ENCODE measurements at places on chromosomes 16 and 17.

DNA sequence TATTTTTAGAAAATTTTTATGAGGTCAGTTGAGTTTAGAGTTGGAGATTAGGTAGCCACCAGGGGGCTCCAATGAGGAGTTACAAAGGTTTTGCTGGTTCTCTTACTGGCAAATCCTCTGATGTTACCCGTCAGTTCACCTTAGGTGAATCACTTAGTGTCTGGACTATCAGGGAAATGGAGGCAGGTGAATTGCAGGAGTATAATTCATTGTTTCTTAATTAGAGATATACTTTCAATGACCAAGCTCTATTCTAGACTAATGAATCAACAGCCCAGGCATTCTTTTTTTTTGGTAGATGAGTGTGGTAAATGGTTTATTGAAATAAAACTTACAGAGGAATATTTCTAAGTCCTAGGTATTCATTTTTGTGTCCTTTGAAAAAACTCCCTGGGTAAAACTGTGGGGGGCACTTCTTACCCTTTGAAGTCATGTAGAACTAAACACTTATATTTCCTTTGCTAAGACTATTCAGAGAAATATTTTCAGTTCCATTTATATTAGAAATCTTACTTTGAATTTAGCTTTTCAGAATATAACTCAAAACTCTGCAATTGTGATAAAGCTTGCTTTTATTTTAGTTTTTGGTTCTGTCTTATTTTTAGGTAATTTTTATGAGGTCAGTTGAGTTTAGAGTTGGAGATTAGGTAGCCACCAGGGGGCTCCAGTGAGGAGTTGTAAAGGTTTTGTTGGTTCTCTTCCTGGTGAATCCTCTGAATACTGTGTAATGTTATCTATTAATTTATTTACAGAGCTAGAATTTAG, 17.7 kb downstream of the PSMD11 start:
- peak; percentile 65 for ATAC-seq

- ATAC-seq, result peak; percentile 86
Observed at GRCh38 chr17:28549236-28550132, 2.9 kb downstream of the UNC119 start.

GRCh38 chr17:55265311-55266021, 706 bp downstream of the HLF start:
- ATAC-seq, result no peak

DNA sequence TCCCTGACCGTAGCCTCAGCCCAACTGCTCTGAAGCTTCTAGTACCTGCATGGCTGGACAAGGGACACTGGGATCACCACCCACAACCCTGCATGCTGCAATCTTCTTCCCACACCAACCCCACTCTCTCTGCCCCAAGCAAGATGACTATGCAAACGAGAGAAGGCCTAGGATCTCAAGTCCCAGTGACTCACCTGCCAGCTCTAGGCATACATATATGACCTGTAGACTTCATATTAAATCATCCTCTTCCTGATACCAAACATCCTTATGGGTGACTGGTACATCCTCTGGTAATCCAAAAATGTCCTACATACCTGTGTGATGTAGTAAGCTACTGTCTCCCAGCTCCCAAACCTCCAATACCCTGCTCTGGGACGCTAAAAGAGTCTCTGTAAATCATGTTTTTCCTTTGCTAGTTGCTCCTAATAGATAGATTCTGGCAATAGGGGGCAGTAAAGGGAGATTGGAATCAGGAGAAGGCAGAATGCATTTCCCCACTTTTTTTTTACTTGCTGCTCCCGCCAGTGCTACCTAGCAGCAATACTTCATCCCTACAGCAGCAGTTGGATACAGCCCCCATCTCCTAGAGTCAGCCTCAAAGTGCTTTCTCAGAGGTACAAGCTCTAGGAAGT, 43.4 kb upstream of the SOX9 start:
- no peak for ATAC-seq

GRCh38 chr17:17403899-17404576, 72.8 kb upstream of the MED9 start:
- ATAC-seq, result peak; percentile 89
